H1 (cell line): ENCODE measurements at places on chromosomes 1 and 21. TPM values are rescaled to one million over a fixed set of nuclear protein-coding genes. Genes with fewer than 3 reads are reported as not detected.

Gene NR5A2
- 11.6 and 11.7 TPM in 2 replicates for total RNA-seq

- DNase-seq, result no peak
Measured at GRCh38 chr1:212132025-212132424, 96.5 kb downstream of the DTL start.

Gene TRIM58
- total RNA-seq, result 2.1 and 2.8 TPM in 2 replicates

DNA sequence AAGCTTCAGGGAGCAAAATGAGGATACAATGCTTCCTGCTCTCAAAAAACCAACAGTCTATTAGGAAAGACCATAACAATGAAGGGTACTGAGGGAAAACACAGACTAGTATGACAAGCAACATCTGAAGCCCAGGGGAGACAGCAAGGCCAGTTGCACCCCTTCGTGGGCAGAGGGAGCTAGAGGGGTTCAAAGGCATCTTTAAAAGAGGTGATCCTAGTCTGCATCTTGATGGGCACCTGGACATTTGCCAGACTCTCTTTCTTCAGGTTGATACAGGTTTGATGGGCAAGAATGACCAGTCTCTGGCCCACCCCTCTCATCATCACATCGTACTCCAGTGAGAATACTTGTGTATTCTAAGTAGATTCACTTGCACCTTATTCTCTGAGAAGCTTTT lies 177.7 kb downstream of the VAV3 start:
- no peak for DNase-seq

DNA sequence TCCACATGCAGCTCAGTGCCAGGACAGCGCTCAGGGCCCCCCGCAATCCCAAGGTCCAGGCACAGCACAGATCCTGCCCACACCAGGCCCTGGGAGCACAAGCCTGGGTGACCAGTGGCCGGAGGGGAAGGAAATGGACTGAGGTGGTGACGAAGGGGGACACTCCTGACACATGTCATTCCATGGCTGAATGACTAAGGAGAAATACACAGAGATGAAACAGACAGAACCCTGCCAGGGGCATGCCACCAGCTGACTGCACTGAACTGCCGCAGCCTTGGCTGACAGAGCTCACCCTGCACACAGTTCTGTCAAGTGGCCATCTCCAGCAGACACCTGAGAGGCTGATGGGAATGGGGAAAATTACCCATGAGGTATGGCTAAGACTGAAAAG lies 56.1 kb downstream of the HSF2BP start:
- no peak for DNase-seq

DNA sequence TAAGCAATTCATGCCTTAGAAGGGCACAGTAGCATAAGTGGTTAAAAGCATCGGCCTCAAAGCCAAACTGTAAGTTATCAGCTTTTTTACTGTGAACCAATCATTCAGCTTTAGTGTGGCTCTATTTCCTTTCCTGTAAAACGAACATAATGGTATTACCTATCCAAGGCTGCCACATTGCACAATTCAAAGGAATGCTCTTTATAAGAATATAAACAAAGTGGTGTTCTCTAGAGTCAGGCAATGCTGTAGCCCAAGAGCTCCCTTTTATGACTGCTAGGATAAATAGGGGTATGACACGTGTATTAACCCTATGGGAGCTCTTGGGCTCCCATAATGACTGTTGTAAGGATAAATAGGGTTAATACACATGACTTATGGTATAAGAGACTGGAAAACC lies 25.4 kb downstream of the INTS7 start:
- DNase-seq, result no peak
